ACHN (cell line): ENCODE measurements at places on chromosomes 1 and 21.
A peak's percentile ranks its signal among the peaks of the same experiment; 100 is the strongest.

DNA sequence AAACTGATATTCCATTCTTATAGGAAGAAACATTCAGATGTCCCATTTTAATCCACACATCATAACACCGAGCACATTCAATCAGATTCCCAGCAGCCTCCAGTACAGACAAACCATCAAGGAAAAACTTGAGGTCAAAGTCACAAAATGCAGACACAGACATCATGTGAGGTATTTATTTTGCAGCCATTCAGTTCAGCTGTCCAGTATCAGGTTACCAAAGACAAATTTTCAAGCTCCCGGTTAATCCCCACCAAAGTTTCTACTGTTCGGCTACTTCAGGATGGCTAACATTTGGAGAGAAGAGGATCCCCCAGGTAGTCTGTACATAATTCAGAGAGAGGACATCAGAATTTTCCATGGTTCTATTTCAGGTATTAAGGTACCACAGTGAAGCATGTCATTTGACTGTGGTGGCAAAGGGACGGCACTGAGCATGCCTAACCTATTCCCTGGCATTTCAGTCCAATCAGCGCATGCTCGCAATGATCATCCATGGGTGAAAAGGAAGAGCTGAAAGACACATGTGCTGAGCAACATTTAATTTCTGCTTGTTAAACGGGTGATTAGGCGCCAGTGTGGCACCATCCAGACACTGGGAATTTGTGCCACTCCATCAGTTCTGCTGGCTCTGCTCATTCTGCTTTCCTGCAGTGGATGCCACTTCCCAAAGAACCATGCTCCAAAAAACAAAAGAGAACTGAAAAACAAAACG is 13.6 kb upstream of the NDC1 start:
- no peak for DNase-seq

GRCh38 chr1:51543858-51544257 is 24.8 kb upstream of the EPS15 start:
- DNase-seq: no peak

GRCh38 chr1:235766794-235767285 is 99.9 kb downstream of the LYST start:
- DNase-seq: no peak

DNA sequence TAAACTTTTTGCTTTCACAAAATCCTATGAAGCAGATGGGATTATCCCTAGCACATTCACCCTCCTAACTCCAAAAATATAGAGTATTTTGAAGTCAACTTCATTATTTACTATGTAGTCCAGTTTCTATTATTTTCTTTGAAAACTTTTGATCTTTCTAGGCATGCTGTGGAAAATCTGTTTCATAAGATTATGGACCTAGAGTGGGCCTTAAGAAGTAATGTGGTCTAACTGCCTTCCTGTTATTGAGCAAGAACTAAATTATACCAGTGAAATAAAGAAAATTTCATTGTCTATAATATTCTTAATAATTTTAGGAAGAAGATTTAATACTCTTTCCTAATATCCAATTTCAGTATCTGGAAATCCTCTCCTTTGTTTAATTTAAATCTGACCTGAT is 58.1 kb downstream of the PRKACB start:
- DNase-seq: no peak

DNA sequence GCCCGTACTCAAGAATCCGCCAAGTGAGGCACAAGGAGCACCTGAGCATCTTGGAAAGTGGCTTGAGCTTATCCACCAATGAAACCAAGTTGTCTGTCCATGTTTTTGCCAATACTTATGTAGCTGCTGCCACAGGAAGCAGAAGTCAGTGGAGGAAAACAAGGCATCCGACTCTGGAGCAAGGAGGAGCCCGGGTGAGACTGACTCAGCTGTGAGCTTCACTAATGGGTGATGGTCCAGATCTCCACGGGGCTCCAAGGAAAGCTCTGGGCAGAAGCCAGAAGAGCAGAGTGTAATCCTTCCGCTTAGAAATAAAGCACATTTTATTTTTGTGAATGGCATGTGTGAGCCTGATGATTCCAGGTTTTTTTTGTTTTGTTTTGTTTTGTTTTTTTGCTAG is 12.3 kb upstream of the SSR2 start:
- DNase-seq: peak; percentile 27

DNA sequence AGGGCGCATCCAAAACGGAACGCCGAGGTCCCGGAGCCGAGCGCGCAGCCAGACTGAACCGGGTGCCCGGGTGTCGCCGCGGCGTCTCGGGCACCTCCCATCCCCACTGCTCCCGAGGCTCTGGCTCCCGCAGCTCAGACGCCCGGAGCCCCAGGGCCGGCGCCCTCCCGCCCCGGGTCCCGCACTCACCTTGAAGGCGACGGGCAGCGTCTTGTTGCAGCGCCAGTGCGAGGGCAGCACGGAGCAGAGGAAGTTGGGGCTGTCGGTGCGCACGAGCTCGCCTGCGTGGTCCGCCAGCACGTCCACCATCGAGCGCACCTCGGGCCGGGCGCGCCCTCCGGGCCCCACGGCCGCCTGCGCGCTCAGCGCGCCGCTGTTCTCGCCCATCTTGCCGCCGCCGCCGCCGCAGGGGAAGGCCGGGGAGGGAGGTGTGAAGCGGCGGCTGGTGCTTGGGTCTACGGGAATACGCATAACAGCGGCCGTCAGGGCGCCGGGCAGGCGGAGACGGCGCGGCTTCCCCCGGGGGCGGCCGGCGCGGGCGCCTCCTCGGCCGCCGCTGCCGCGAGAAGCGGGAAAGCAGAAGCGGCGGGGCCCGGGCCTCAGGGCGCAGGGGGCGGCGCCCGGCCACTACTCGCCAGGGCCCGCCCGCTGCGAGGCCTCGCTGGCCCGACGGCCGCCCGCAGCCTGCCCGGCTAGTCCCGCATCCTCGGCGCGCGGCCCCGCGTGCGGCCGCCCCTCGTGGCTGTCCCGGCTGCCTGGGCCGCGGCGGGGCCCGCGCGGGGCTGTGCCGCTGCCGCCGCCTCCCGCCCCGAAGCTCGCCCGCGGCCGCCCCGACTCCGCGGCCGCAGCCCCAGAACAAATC is 447 bp downstream of the RUNX3 start:
- DNase-seq: no peak

DNA sequence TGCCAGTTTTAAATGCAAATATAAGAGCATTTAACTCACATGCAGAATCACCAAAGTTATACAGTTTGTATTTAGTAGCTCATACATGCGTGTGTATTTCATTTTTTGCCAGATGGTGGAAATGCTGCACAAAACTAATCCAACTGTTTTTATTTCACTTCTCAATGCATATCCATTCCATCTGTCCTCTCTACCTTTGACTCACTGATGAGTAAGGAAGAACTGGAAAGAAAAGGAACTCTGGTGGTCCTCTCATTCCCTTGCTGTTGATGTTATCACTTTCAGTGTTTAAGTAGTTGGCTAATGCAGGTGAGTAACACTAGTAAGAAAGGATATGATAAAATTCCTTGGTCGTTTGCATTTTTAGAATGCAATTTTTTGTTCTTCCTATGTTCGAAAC is 5.7 kb upstream of the SLC1A7 start:
- no peak for DNase-seq

DNA sequence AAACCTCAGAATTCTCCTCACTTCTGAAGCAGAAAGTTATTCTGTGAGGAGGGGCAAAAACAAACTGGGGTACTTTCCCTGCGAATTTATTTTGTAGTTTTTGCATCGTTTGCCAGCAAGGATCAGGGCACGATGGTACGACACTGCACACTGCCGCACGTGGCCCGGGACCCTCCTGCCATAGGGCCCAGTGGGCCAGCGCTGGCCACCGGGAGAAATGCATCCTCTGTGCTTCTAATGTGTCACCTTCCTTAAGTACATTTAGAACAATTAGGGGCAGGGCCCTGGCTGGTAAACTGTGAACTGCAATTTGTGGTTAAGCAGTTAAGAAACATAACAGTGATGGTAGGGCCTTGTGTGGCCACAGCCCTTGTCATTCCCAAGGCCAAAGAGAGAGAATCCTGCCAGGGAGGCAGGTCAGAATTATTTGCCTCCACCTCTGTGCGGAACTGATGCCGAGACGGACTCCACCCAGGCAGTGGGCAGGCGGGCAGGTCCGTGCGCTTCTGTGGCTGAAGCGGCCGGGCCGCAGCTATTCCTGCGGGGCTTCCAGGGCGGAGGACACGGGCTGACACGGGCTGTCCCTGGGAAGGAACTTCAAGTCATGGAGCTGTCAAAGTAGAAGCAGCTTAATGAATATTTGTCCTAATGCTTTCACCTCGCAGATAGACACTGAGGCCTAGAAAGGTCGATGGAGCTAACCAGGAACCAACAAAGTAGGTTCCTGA is 12.5 kb downstream of the GPR137B start:
- DNase-seq: no peak

- no peak for DNase-seq
Measured at GRCh38 chr1:91803123-91803522, 82.8 kb downstream of the TGFBR3 start.

DNA sequence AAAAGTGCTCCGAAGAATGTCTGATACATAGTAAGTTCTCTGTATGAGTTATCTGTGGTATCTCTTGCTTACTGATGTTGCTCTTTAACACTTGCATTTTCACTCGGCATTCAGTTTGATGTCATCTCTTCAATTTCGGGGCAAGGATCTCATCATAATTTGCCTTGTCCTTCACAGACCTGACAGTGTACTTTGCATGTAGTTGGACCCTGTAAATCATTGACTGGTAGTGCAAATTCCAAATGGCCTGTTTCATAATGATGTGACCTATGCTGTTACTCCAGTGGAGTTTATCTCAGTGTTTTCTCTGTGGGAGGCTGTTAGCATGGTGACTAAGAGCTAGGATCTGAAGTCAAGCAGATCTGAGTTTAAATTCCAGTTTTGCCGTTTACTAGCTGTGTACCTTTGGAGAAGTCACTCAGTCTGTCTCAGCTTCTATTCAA is 34.2 kb upstream of the ABCD3 start:
- peak; percentile 95 for DNase-seq

- peak; percentile 75 for DNase-seq
Measured at GRCh38 chr1:93844262-93845045, 34.6 kb downstream of the DNTTIP2 start.

GRCh38 chr1:84163123-84163931 is 19.3 kb downstream of the PRKACB start:
- no peak for DNase-seq

GRCh38 chr1:3261969-3262579 is 192.4 kb upstream of the ARHGEF16 start:
- DNase-seq: no peak

GRCh38 chr1:153122831-153123421 is 9.6 kb upstream of the SPRR2F start:
- DNase-seq: no peak

DNA sequence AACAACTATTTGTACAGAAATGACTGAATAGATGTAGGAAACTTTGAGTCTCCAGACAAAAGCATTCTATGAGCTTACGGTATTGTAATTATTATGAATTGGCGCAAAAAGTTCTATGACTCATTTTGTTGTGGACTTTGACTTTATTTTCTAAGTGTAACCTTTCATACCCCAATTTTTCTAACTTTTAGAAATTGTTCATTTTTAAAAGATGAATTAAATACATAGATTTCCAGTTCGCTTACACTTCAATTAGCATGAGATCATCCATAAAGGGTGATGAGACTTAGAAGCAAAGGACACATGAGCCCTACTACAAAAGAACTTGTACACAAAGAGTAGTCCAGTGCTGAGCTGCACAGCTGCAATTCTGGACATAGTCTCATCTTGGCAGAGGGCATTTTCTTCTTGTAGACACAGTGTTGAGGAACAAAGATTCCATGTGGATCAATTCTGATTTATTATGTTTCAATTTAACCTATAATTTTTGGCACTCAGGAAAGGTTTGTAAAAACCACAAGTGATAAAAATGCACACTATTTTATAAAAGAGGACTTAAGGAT is 431.1 kb downstream of the LRRIQ3 start:
- DNase-seq: no peak

GRCh38 chr1:84174051-84174556 is 30.0 kb downstream of the PRKACB start:
- peak; percentile 83 for DNase-seq

- DNase-seq: no peak
Measured at GRCh38 chr21:41018431-41018830, 149.5 kb upstream of the BACE2 start.

GRCh38 chr1:206633708-206634121 is 1.6 kb upstream of the DYRK3 start:
- DNase-seq: peak; percentile 75

DNA sequence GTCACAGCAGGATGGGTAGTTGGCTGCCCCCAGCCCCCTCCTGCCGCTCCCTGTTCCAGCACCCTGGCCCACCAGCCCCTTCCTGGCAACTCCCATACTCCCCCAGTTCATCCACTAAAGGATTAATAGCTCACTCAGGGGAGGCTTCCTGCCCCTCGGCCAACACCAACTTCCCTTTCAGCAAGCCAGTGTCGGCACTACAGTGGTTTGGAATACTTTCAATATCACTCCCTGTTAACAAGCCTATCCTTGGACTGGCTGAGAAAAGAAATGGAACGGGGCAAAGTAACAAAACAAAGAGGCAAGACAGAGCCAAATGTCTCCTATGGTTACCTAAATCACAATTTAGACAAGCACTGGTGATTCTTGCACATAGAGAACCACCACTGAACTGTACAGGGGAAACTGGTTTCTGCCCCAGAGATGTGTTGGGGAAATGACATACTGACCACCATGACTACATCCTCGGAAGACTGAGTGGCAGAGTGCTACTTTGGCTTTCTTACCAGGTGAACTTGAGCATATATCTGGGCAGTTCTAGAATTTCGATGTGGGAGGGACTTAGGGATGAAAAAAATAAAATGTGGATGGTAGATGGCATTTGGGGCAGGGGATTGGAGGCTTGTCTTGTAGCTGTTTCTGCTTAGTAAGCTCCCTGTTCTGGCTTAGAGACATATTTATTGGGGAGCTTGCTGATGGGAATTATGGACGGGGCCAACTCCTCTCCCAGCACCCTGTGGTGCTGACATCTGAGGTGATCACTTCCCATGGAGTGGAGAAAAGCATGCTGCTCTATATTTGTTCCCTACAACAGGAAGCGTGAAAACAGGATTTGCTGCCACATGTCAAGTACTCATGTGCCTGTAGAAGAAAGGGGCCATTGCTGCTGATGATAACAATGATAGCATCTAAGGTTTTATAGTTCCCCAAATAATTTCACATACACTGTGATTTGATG is 7.1 kb upstream of the CAPN2 start:
- peak; percentile 46 for DNase-seq

- DNase-seq: no peak
Measured at GRCh38 chr1:197099444-197099843, 32.4 kb upstream of the F13B start.

- DNase-seq: no peak
Measured at GRCh38 chr1:235859789-235860188, 6.9 kb downstream of the LYST start.

GRCh38 chr1:58149271-58149812 is 397.2 kb downstream of the OMA1 start:
- no peak for DNase-seq
